Stimulated activated CD8-positive, alpha-beta memory T cell treated with anti-CD3 and anti-CD28 coated beads, Interleukin-15, amount 100 ng/mL, for 4 hours (primary cell): ENCODE measurements at places on chromosomes 4 and X.
A peak's percentile ranks its signal among the peaks of the same experiment; 100 is the strongest.

GRCh38 chr4:74715706-74716435 lies 78.5 kb downstream of the BTC start:
- DNase-seq, result no peak

DNA sequence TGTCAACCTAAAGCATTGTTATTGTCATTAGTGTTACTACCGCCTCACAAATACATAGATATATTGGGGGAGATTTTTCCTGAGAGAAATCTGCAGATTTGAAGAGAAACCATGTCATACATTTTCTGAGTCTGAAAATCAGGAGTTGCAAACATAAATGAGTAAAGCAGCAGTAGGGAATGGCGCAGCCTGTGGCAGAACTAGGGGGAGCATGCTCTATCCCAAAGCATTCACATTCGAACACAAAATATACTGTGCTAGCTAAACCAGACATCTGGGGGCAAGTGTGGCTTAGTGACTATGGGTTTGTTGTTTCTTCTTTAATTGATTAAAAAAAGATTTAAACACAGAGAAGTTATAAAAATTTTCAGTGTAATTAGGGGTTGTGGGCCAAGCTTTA lies 83.2 kb downstream of the CPE start:
- no peak for DNase-seq

- DNase-seq, result no peak
Observed at GRCh38 chr4:38455092-38455862, 208.7 kb upstream of the KLF3 start.

DNA sequence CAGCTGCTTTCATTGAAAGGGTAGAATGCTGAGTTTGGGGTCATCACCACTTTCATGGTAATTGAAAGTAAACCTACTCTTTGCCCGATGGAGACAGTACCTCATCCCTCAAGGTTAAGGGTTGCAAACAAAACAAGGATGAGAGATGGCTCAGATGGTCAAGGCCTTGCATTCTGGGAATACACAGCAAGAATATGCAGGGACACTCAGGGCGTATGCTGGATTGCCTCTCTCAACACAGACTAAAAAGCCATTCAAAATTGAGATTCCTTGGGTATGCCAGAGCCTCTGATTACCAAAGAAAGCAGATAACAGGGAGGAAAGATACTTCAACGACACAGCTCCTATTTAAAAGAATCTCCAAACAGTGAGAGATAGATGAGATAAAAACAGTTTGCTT lies 310.4 kb downstream of the ARAP2 start:
- DNase-seq, result no peak

DNA sequence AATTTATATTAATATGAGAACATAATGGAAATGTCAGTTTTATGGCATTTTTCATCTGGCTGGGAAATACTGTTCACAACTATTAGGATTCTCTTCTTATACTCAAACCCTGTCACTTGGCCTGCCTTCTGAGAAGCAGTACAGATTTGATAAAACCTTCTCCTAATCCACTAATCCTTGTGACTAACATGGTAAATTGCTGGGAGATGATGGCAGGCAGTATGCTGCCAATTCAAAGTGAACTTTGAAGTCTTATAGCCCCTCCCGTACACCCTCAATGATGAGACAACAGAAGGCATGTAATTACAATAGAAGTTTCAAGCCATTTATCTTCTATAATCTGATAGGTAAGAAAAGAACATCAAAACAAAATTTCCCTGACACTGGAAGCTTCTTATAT lies 36.9 kb downstream of the PAQR3 start:
- DNase-seq, result no peak

- DNase-seq, result no peak
Observed at GRCh38 chr4:124980276-124980752, 267.8 kb upstream of the ANKRD50 start.

- no peak for DNase-seq
Observed at GRCh38 chr4:122625156-122625555, 4.3 kb upstream of the IL21 start.

GRCh38 chr4:79358438-79358837 lies 32.6 kb upstream of the NAA11 start:
- no peak for DNase-seq

GRCh38 chr4:136395212-136395722 lies 1137.0 kb downstream of the PCDH18 start:
- no peak for DNase-seq

DNA sequence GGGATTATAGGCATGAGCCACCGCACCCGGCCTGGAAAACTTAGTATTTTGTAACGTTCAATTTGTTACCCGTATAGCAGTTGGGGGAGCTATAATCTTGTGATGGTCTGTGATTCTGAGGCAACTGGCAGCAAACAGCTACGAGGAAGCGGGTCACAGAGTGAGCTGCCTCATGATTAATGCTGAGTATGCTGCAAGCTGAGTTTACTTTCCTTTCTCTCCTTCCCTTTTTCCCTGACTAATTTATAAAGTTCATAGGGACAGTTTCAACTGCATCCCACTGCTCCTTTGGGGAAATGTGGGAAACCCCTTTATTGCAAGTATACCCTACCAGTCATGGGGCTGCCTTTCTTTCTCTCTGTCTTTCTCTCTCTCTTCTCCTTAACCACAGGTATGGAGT lies 17.7 kb upstream of the ELOVL6 start:
- no peak for DNase-seq

DNA sequence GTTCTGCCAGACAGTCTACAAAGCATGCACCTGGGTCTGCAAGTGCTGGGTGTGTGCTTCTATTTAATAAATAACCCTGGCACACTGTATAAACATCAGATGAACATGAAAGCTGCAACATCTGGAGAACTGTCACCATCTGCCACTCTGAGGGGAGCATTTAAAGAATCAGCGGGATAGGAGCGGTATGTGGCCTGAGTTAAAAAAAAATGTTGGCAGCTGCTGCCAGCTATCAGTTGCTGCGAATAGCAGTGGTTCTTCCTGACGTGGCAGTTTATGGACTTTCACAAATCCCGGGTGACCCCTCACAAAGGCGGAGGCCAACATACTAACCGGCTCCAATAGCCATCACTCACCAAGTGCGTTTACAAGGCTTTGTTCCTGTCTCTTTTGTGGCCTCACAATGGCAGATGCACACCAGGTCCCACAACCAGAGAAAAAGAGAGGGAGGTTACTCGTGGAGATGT lies 95.1 kb downstream of the RASL11B start:
- no peak for DNase-seq

GRCh38 chr4:183200453-183200852 lies 101.4 kb downstream of the WWC2 start:
- no peak for DNase-seq

GRCh38 chrX:13994536-13995080 lies 35.1 kb downstream of the GEMIN8 start:
- DNase-seq, result no peak

DNA sequence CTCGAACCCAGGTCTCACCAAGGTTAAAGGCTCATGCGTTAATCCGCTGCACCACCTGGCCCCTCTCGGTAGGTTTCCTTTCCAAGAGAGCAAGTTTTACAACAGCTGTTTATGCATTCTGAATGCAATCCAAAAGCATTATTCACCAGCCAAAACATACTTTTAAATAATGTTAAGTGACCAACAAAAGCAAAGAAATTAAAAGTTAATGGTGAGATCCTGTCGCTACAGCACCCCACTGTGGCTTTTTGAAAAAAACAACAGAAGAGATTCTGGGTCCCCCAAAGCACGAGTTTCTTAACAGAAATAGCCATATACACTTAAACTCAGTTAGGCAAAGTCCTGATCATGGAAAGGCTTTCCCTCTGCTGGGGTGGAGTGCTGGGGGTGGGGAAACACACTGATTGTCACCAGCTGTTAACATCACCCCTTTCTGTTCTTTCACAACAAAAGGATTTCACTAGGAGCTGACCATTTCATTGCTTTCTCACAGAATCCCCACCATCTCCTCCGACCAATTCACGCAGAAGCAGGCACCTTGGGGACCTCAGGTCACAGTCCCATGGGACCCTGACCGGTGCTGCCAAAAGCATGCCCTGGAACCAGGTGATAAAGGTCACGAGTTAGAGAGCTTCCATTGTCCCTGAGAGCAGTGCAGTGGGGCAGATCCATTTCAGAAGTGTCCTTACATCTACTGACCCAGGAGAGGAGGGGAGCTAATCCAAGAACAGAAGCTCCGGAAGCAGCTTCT lies 51.2 kb downstream of the ZNF827 start:
- no peak for DNase-seq

DNA sequence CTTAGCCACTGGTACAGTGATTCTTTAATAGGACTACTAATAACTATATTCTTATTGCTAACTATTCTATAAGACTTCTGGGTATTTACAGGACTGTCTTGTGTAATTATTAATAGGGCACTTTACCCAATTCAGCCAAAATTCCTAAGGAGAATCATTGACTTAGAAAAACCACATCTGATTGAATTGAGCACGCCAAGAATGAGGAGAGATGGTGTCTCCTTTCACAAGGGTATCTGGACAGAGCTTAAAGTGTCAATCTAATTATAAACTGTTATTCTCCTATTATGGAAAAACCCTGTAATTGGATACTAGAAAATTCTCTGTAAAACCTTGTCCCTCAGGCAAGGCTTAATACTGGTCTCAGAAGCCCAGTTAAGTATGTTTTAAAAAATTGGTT lies 111.1 kb upstream of the TLL1 start:
- DNase-seq, result no peak

DNA sequence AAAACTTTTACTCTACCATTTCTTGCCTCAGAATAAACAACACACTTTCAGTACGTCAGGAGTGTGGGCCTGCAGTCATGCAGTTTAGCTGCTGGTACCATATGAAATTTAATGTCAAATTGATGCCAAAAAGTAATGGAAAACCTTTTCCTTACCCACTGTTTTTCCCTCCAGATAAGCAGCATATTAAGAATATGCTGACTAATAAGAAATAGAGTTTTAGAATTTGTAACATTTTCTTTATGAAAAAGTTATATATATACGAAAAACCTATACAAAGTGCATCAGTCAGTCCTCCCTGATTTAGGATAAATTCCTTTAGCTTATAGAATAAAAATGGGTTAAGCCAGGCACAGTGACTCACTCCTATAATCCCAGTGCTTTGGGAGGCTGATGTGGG lies 206.8 kb upstream of the PPARGC1A start:
- no peak for DNase-seq

DNA sequence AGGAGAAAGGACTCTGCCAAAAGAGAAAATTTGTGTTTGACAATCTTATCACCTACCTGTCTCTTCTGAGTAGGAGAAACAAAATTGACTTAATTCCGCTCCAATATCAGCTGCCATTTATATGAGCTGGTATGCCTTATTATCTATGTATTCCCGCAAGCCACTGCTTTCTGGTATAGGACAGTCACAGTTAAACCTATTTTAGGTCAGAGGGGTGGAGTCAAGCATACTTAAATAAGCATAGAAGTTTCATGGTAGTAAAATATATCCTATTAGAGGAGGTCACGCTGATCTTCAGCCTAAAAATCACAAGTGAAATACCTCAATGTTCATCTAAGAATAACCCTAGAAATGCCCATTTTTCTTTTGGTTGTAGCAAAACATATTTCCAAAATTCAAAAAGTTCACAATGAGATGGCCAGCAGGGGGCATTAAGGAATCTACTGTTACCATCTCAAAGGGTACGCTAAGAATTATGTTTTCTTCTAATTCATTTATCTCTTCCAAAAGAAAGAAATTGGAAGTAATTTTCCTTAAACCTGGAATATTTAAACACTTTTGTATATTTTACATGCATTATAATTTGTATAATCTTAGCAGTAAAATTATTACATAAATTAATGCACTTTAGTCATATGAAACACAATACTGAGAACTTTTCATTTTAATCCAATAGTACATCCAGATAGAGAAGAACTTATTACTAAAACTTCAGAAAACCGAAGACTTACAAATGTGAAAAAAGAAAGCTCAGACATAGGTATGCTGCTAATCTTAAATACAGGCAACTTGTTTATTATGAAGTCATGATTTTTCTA lies 10.5 kb downstream of the PPAT start:
- DNase-seq, result no peak

GRCh38 chr4:138671606-138672084 lies 343.9 kb upstream of the NOCT start:
- DNase-seq, result no peak

GRCh38 chr4:70725633-70726032 lies 3.9 kb downstream of the RUFY3 start:
- DNase-seq, result no peak

DNA sequence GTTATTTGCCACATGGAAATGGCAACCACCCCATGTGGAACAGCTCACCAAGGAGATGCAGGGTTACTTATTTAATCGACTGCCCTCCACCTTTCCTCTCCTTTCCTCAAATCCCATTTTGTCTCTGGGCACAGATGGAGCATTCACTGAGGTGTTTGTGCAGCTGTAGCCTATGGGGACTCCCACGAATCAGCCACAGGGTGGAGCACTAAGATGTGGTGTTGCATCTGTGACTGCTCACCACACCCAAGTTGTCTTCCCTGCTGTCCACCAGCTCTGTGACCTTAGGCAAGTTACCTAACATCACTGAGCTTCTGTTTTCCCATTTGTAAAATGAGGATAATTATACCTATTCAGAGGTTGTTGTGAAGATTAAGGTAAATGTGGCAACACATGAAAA lies 252.4 kb upstream of the CPEB2 start:
- no peak for DNase-seq

GRCh38 chr4:98517218-98518021 lies 141.0 kb downstream of the TSPAN5 start:
- no peak for DNase-seq

- no peak for DNase-seq
Observed at GRCh38 chr4:127783955-127784770, 2.0 kb downstream of the HSPA4L start.

GRCh38 chrX:130746709-130747342 lies 156.2 kb downstream of the ENOX2 start:
- no peak for DNase-seq

GRCh38 chrX:38452603-38453002 lies 100.2 kb downstream of the OTC start:
- no peak for DNase-seq

DNA sequence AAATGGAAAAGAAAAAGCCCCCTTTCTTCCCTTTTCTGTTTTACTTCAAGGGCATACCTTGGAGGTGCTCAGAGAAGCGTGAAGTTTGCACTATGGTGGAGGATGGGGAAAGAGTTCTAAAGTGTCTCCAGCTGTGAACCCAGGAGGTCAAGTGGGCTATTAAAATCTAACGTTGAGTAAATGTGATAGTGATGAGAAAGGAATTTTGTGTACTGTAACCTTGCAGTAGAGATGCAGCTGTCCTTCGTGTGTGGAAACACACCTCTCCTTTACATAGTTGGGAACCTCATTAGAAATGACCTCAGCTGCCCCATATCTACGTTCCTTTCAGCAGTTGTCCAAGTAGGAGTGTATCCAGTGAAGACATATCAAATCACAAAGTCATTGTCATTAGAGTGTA lies 26.5 kb downstream of the ADH5 start:
- no peak for DNase-seq

DNA sequence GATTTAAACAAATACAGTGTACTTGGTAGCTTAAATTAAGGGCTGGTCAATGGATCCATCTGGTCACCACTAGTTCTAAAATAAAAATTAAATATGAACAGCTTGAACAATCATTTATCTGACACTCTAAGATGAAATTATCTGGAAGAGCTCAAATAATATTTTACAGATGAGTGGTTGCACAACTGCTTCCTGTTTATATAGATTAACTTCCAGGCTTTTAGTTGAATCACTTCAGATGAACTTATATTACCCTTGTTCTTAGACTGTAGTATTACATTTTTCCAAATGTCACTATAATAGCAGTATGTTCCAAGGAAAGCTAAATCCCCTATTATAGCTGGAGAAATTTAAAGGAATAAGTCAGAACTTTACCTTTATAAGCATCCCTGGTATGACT lies 92.4 kb upstream of the SMIM10 start:
- no peak for DNase-seq

GRCh38 chr4:82739287-82740190 lies 59.1 kb downstream of the SCD5 start:
- DNase-seq, result peak; percentile 5

GRCh38 chrX:21975812-21976211 lies 35.3 kb downstream of the SMS start:
- DNase-seq, result no peak
